ENCODE measurements at places on chromosomes 3 and 15.

- DNase-seq, result no peak
Measured at GRCh38 chr15:69808756-69809155, 289.0 kb downstream of the TLE3 start.

DNA sequence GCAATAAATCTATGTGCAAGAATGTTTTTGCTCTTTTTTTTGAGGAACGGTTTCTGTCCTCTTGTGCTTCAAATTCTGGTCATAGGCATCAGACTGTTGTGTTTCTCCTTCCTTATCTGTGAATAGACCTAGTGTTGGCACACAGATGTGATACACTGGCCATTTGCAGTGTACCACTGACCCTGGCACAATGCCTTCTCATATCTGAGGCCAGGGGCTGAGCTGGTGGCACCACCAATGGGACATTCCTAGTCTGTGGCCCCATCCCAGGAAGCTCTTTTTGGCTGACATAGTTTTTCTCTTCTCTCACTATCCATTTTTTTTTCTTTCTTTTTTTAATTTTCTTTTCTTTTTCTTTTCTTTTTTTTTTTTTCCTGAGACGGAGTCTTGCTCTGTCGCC lies 40.4 kb downstream of the SH3GL3 start:
- no peak for DNase-seq

DNA sequence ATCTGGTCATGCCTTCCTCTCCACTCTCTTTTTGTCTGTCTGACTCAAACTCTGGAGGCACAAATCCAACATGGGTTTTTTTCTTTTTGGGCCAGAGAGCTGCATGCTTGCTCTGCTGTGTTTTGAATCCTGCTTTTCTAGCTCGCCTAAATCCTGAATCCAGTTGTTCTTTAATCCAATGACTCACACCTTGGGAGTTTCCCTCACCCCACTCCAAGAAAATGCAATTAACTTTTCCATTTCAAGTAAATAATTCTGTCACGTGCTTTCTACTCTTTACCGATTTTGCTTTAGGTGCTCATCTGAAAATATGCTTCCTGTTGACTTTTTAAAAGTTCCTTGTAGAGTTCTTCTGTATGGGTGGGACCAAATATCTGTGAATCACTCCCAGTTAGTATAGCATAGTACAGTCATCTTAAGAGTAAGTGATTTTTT lies 47.6 kb downstream of the SLMAP start:
- no peak for DNase-seq

GRCh38 chr3:157081626-157082210 lies 78.2 kb downstream of the CCNL1 start:
- DNase-seq, result peak; percentile 69

- DNase-seq, result no peak
Measured at GRCh38 chr15:49229922-49230321, 59.9 kb downstream of the GALK2 start.

DNA sequence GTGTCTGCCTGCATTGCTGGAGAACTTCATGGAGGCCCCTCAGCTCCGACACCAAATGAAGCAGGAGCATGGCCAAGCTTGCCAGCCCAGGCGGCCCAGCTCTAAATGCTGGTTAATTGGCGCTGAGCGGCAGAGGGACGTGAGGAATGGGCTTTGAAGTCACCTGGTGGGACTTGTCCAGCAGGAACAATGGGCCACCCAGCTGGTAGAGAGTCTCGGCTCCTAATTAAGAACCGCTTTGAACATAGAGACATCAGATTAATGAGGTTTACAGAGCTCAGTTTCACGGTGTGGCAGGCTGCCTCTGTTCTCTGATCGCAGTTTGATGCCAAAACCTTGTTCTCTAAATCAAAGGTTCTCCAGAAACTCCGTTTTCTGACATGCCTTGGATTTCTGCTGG lies 77.5 kb upstream of the LINGO1 start:
- no peak for DNase-seq

GRCh38 chr15:77964193-77964592 lies 113.3 kb downstream of the TBC1D2B start:
- DNase-seq, result no peak

- DNase-seq, result no peak
Measured at GRCh38 chr3:184491011-184491576, 70.5 kb upstream of the EPHB3 start.

All from activated CD8-positive, alpha-beta memory T cell treated with anti-CD3 and anti-CD28 coated beads for 4 hours (primary cell).